ENCODE measurements at places on chromosomes 5 and 9.

DNA sequence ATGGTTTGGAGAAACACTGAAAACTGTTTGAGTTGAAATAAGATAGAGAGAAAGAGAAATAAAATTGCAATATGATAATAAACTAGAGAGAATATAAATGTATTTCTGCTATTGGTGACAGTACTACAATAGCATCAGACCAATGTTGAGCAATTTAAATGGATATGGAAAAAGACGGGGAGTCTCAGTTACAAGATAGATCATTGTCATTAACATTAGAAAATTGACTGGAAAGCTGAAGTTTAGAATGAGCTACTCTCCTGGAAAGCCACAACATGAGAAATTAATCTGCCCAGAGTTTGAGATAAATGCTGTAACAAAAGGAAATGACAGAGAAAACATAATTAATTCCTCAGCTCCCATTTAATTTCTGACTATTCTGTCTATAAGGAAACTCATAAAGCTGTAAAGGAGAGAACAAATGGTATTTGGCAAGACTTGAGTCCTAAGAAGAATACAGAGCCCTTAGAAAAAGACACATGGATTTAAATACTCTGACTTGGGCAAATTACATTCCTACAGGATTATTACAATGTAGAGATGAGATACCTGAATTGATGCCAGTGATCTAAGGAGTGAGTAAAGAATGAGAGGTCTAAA is 624.5 kb upstream of the CHD1 start:
- DNase-seq, result no peak

GRCh38 chr5:117947836-117948235 is 1040.5 kb downstream of the DTWD2 start:
- no peak for DNase-seq

DNA sequence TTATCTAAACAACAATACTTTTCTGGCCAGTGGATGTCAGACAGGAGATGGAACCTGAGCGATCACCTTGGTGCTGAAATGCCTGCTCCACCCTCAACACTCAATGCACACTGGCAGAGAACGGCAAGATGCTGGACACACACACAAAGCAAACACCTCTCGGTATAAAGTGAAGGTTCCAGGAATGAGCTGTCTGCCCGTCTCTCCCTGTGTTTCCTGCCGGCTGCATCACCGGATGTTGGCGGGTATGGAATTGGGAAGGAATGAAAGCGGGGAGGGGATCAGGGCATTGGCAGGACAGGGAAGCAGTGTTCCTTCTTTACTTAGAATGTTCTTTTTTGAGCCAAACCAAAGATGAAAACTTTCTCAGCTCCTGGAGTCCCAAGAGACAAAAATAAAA is 59.2 kb downstream of the MED10 start:
- no peak for DNase-seq

- no peak for DNase-seq
Measured at GRCh38 chr9:74681906-74682305, 184.8 kb downstream of the RORB start.

DNA sequence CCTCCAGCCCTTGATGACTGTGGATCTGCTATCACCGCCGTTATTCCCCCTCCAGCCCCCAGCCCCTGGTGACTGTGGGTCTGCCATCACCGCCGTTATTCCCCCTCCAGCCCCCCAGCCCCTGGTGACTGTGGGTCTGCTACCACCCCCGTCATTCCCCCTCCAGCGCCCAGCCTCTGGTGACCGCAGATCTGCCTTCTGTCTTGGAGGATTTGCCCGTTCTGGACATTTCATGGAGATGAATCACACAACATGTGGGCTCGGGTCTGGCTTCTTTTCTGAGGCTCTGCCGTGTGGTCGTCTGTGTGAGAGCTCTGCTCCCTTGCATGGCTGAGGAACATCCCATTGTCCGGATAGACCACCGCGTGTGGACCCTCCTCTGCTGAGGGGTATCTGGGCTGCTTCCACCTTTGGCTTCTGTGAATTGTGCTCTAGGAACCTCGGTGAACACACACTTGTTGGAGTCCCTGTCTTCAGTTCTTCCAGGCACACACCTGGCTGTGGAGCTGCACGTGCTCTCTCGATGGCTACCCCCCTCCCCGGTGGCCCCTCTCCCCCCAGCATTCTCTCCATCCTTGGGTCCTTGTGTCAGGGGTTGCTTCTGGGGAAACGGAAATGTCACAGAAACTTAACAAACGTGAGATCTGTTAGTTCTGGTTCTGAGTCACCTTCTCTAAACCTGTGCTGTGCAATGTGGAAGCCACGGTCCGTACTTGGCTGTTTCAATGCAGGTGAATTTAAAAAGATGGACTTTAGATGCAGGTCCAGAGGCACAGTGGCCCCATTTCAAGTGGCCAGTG is 105.3 kb upstream of the COL5A1 start:
- no peak for DNase-seq

DNA sequence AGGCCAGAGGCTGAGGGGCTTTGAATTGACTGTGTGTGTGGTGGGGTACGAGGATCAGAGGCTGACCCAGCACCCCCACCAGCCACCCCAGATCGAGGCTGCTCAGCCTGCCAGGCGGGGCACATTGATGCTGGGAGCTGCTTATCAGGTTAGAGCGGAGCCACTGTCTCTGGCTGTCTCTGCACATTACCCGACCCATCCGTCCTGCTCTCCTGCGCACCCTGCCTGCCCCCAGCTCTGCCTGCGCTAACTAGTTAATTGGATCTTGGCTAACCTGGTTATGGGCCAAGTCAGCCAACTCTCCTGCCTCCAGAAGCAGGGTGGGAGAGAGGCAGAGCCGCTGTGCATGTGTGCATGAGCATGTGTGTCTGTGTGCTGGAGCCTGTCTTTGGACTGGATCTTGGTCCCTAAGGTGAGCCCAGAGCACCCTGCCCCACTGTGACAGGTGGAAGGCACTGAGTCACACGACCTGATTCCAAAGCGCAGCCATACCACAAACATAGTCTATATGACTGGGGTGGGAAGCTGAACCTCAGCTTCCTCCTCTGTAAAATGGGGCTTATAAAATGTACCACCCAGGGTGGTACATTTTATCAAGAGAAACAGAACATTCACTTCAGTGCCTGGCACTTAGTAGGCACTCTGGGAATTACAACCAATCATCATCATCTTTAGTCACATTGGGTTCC is 39.7 kb downstream of the PCDH1 start:
- DNase-seq, result no peak

Measured in stimulated activated CD8-positive, alpha-beta memory T cell treated with anti-CD3 and anti-CD28 coated beads, Interleukin-15, amount 100 ng/mL, for 48 hours (primary cell).